Left forelimb (tissue), 1 donor: ENCODE measurements at places on chromosomes 4 and X.

- no peak for DNase-seq
Measured at GRCh38 chr4:143617994-143618679, 82.3 kb downstream of the FREM3 start.

DNA sequence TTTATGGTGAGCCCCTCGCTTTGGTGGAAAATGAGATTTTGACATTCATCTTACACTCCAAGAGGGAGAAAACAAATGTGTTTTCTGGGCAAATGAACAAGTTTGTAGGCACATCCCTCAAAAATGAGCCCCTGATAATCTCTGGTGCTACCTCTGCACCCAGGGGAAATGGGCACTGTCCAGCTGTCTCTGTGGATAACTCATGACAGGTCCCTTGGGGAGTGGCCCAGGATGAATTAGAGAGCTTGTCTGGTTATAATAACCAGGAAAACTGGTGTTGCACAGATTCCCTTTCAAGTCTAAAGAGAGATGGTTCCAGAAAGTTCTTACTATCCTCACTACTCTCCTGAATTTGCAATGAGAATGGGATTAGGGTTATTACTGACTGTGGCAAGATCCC is 7.5 kb downstream of the RASL11B start:
- DNase-seq: no peak

DNA sequence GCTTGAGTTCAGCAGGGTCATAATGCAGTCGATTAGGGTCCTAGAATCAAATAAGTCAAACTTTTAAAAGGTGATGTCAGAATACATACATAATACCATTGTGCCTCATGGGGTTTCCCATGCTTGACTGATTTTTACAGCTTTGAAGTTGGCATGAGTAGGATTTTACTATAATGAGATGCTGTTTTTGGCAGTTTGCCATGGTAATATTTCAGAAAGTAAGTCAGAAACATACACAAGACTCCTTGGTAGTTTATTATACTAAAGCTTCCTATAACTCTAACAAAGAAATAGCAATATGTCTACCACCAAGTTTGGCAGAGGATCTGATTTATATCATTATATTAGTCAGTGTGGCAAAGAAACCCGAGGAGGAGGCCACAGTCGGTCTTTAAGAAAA is 45.2 kb downstream of the PHKA2 start:
- DNase-seq: no peak

DNA sequence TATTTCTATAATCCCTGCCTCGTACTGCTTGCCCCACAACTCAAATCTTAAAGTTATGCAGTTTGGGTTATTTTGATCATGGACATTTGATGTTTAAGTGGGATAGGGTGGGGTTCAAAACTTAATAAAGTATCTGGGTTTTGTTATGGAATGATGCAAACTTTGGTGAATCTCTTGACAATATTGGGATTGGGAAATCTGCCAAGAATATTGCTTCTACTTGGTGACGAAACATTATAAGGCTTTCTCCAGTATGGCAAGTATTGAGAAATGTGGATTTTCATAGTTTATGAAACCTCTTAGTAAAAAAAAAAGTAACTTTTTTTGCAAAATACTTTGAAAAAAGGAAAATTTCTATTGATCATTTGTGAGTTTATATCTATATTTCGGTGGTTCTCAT is 130.8 kb upstream of the SFRP2 start:
- DNase-seq: no peak

DNA sequence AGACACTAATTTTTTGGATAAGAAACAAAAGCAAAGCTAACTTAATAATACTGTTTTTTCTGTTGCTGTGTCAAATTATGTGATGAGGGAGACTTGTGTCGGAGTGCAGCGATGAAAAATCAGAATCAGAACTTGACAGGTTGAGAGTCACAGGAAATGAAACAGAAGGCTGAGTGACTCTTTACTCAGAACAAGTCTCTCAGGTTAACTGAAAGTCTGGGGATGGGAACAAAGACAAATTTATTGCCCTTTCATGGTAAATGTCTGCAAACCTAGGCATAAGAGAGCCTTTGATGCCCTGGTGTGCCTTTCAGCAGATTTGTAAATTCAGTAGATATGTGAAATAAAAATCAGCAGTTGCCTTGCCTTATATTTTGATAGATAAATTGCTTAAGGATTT is 96.0 kb downstream of the ADGRL3 start:
- DNase-seq: no peak
